ENCODE measurements at places on chromosomes 11 and 22.

GRCh38 chr11:33006010-33006409 is 9.7 kb upstream of the DEPDC7 start:
- DNase-seq = peak; percentile 23

DNA sequence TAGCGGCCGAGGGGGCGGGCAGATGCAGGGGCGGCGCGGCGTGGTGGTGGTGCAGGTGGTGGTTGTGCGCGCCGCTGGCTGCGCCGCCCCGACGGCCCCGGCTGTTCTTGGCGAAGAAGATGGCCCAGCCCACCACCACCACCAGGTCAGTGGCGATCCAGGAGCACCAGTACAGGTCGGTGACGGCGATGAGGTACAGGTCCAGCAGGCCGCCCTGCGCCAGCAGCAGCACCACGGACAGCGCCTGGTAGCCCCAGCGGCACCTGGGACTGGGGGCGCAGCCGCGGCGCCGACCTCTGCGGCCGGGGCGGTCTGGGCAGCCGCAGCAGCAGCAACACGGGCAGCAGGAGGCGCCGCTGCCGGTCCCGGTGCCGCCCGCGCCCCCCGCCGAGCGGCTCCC is 879 bp downstream of the TMEM121B start:
- peak; percentile 40 for DNase-seq

- peak; percentile 79 for DNase-seq
These were observed 531 bp downstream of the PIM3 start for GRCh38 chr22:49961005-49961600.

GRCh38 chr11:77379253-77379652 is 77.8 kb upstream of the GDPD4 start:
- DNase-seq = no peak

DNA sequence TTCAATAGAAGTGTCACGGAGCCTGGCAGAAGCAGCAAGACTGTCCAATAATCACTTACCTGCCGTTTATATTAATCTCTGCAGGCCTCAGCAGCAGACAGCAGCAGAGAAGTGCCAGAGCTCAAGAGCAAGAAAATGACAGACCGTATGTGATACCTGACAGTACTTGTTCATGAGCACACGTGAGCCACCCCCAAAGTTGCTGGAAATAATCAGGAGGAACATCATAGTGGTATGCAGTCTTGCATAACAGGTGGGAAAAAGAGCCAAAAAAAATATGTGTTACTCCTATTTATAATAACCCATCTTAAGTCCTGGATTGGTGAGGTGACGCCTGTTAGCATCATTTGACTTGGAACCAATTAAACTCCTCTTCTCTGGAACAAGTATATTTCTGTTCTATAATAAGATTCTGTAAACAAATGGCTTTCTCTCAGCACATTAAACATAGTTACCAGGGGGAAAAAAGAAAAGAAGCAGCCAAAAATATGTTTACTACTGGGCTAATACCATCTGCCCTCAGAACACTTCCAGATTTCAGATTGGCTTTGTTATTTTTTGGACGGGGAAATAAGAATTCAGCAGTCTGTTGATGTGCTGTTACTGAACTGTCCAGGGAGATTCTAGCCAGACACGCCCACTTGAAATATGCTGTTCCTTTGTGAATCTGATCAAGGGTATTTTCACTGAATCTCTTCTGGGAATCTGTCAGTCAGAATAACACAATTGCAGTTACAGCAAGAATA is 7.9 kb upstream of the SLN start:
- DNase-seq = peak; percentile 71

- DNase-seq = no peak
These were observed 67.5 kb upstream of the TIMP3 start for GRCh38 chr22:32733923-32734514.

GRCh38 chr11:5476186-5476819 is 12.2 kb upstream of the OR52D1 start:
- DNase-seq = peak; percentile 31

DNA sequence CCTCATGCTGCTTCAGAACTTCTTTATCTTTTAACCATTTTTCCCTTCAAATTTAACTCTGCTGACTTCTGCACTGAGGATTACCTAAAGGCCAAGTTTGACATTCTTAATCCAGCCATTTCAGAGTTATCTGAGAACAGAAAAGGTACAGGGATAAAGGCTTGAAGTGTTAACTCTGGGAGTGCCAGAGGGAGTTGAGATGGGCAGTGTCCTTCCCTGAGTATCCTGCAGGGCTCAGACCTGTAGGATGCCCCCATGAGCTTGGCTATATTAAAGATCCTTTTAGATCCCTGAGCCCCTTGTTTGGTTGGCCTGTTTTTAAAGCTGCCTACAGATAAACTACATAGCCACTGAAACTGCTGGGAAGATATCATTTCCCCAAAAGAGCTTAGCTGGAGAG is 268.4 kb upstream of the KIRREL3 start:
- DNase-seq = no peak

- no peak for DNase-seq
These were observed 20.9 kb upstream of the TMEM191C start for GRCh38 chr22:21446128-21446826.

DNA sequence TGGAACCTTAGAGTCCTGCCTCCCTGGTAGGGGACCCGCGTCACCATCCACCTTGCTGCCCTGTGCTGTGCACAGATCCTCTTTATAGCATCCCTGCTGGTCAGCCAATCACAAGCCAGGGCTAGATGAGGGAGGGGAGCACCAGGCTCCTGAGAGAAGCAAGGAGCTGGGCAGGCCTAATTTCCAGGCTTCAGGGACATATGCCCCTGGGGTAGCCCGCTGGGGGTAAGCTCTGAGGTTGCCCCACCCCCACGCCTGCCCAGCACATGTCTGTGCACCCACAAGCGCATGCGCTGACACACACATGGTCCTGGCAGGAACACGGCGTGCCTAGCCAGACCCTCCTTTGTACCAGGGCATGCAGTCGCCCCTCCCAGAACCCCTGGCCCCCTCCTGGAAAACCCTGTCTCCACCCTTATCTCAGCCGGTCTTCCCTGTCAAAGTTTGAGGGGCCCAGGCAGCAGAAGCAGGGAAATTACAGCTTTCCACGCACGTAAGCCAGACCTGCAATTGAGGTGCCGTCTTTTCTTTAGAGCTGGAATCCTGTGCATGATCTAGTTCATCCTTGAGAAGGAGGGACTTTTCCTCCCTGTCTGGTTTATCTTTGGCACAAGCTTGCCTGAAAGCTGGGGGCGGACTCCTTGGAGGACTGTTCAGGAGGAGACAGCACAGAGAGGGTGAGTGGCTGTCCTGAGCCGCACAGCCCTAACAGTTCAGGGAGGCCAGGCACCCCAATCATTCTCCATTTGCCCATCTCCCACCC is 2.1 kb downstream of the SSTR3 start:
- no peak for DNase-seq

DNA sequence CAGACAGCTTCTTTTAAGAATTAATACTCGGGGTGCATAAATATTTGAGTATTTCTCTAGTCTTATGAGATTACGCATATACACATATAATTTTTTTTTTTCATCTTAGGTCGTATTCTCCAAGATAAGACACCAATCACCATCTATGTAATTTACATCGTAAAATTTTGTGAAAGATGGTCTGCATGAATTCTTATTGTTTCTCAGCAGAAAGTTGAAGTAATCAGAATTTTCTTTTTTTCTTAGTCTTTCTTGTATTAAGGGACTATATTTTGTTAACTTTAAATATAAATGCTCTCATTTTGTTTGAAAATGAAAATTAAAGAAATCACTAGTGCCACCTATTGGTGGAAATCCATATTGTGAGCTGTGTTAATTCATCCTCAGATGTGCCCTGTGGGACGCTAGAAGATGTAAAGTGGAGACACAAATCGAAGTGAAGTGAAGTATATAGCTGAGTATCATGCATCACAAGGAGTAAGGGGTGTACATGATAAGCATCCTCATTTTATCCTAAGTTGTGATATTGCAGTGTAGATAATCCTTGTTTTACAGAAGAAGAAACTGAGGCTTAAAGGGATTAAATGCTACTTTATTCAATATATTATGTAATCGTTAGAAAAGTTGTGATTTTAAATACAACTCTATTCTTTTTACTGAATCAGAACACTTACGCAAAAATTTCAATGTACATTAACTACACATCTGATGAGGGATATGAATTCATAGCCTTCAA is 2084.3 kb downstream of the LRRC4C start:
- DNase-seq = peak; percentile 68

DNA sequence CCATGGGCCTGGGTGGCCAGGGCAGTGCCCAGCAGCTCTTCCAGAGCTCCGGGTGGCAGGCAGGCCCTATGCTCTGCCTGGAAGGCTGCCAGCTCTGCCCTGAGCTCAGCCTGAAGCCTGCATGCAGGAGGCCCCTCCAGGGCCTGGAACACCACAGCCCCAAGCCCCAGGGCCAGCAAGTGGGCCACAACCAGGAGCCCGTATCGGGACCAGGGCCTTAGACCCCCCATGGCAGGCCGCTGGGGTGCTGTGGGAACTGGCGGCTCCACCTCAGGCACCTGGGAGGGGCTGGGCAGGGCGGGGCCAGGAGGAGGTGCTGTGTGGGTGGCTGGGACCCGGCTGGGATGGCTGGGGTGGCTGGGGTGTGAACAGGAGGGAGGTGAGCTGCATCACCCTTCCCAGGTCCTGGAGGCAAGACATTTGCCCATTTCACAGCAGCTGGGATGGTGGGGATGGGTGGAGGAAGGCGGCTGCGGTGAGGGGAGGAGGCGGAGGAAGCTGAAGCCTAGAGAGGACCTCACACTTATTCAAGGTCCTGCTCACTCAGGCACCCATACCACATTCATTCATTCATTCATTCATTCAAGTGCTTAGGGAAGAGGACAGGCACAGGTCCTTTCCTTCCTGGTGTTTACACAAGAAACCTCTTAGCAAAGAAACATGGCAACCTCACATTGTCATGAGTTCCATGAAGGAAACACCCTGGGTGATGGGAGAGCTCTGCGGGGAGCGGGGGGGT is at the start of gene KCNK7:
KCNK7 (minus strand) TSS at position 258 of the 739 bp plus-strand sequence; CDS start at position 230, 28 bp downstream.
- DNase-seq = no peak

GRCh38 chr11:72026090-72026489 is 27.4 kb downstream of the IL18BP start:
- DNase-seq = no peak

- DNase-seq = no peak
These were observed 259.7 kb downstream of the INSC start for GRCh38 chr11:15374418-15374817.

GRCh38 chr11:48081151-48082010 is 101.0 kb downstream of the PTPRJ start:
- peak; percentile 50 for DNase-seq

GRCh38 chr11:35373284-35373933 is 45.9 kb downstream of the SLC1A2 start:
- no peak for DNase-seq

- no peak for DNase-seq
These were observed 56.4 kb downstream of the ANO1 start for GRCh38 chr11:70134490-70134889.

- DNase-seq = no peak
These were observed 14.7 kb upstream of the PTS start for GRCh38 chr11:112211536-112211935.

GRCh38 chr11:24531528-24531927 is 34.7 kb downstream of the LUZP2 start:
- DNase-seq = peak; percentile 80

DNA sequence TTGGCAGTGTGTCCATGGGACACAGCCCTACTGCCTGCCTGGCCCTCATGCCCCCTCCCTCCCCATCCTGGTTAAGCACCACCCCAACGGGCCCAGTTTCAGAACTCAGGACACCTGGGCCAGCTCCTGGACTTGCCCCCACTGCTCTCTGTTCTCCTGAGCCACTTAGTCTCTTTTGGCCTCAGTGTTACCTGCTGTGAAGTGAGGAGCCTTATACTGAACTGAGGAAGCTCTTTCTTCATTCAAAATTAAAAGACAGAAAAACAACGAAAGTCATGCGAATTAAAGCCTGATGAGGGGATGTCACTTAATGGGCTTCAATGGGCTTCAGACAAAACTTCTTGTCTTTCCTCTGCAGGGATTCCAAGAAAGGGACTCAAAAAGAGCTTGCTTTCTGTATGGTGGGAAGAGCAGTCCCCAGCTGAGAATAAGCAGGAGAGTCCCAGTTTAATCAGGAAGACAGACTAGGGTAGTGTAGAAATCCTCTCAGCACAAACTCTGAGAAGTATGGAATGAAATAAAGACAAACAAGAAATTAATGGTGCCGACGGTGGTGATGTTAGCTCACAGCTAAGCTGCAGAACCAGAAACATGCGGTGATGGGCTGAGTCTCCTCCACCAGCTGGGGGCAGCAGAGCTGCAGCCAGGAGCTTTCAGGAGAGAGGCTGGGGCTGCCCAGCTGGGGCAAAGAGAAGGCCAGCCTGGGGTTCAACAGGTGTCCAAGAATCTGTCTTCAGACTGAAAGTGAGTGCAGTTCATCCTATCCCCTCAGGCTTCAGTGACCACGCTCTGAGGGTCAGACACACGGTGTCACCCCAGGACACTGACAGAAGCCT is 101.0 kb downstream of the GGTLC2 start:
- peak; percentile 55 for DNase-seq

DNA sequence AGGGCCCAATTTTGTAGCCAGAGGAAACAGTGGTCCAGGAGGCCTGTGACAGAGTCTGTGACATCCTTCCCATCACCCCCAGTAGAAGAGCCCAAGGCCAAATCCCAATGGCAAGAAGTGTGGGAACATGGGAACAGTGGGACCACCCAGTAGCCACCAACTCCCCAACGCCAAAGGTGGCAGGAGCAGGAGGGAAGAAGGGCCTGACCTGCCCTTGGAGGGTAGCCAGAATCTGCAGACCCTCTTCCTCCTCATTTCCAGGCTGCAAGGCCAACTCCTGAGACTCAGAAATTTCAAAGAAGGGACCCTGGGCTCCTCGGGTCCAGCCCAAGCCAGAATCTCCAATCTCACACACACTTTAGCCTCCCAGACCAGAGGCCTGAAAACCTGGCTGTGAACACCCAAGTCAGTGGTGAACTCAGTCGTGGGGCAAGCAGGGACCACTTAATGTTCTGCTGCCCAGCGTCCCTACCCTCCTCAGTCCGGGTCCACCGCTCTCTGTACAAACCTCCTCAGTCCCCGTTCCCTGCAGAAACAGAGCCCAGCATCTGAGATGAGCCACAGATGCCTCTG is 6.2 kb downstream of the RAB3IL1 start:
- DNase-seq = no peak

- DNase-seq = peak; percentile 16
These were observed at the start of gene GRAMD1B for GRCh38 chr11:123429913-123430720. Gene GRAMD1B (plus strand): TSS chr11:123430269. CDS start chr11:123430793, 524 bp downstream.

DNA sequence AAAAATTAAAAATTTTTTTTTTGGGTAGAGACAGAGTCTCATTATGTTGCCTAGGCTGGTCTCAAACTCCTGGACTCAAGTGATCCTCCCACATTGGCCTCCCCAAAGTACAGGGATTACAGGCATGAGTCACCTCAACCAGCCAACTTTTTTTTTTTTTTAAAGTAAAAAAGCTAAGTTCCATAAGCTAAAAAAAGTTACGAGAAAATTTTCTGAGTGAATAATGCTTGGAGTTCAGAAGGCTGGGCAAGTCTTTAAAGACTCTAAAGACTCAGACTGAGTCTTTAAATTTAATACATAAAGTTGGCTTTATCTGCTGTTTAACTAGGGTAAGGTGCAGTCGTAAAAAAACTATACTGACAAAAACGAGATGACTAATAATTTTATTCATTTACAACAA is 5.6 kb downstream of the DDX6 start:
- no peak for DNase-seq

Measured in trophoblast cell (in vitro differentiated cells and primary cell).